ENCODE measurements at places on chromosomes 7 and 10.

DNA sequence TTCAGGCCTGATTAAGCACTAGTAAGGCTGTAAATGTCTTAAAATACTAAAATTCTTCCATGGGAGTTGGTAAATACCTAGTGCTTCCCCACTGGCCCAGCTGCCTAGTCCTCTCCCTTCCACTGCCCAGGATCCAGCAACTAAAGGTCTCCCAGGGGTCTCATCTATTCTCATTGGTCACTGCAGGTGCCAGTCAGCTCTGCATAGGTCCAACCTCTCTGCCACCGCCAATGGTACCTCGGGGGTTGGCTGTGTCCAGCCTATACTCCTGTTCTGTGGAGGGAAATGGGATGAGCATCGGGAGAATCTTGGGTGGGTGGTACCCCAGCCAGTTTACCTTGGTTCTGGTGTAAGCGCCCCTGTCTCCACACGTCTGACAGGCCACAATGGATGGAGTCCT is 6.1 kb upstream of the CREB5 start:
- no peak for DNase-seq

GRCh38 chr7:75876126-75876881 is 2.5 kb upstream of the RHBDD2 start:
- no peak for DNase-seq

DNA sequence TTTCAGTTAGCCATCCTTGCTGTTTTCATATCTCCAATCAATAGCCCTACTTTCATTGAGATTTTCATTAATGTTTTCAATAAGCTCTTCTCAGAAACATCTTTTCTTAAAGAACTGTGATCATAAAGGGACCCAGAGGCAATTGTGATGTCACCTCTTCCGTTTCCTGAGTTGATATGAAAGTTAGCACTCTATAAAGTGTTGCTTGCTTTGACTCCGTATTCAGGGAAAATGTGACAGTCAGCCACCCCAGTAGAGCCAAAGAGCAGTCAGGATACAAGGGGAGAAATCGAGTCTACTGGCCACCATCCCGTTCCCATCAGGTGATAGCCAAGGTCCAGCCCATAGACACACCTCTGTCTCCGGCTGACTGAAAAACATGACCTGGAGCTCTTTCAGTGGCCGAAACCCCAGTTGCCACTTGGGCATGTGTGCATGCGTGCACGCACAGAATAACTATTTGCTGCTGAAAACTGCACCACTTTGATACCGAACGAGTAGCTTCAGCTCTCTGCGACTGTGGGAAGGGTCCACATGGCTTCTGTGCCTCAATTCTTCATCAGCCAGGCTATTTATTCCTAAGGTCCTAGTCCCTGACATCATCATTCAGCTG is 291.4 kb downstream of the USP6NL start:
- no peak for DNase-seq

DNA sequence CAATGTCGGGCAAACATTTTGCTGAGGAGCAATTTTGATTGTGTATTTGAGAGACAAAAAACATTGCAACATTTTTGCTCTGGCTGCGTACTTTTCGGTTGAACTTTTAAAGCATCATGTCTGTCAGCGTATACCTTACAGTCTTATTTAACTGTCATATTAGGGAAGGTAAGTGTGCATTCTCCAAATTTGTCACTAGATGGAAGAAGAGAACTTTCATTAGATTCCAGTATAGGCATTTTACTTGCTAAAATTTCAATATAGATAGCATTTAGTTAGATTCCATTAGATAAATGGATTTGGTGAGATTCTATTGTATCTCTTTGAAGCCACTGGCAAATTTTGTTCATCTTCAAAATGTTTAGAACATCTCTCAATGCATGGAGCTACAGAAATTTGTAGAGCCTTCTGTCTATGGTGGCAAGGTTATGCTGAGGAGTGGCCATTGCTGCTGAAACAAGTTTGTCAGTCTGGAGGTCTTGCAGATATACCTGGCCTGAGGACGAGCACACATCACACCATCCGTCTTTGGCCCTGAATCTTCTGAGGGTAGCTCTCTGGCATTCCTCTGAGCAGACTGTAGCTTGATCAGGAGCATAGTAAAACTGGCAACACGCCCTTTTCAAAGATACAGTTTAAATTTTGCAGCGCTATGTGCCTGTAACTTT is 437.5 kb upstream of the MBL2 start:
- DNase-seq: no peak

- DNase-seq: peak; percentile 17
Measured at GRCh38 chr7:3404501-3404900, 103.4 kb downstream of the SDK1 start.

DNA sequence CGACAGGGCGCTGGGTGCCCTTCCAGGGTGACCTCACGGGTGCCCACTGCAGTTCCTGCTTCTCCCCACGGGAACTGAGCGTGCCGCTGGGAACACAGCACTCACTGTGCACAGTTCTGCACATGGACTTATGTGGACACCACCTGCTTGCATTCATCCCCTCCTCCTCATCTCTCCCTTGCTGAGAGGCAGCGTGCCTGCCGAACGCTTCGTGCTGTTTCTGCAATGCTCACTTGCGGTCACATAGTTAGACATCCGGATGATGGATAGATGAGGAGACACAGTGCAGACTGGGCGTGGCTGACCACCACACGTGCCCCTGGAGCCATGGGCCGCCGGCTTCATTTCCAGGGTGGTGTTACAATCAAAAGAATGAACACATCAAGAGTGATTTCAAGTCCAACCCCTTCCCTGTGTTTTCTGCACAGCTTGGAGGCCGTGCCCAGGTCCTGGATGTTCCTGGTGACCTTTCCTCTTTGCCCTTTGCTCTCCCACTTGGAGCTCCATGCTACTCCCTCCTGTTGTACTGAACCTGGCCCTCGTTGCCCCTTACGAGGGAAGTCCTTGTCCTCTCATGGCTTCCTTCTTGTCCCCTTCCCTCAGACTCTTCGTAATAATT is 119.4 kb downstream of the VIPR2 start:
- DNase-seq: no peak

GRCh38 chr10:121244818-121245217 is 353.4 kb downstream of the FGFR2 start:
- DNase-seq: no peak

DNA sequence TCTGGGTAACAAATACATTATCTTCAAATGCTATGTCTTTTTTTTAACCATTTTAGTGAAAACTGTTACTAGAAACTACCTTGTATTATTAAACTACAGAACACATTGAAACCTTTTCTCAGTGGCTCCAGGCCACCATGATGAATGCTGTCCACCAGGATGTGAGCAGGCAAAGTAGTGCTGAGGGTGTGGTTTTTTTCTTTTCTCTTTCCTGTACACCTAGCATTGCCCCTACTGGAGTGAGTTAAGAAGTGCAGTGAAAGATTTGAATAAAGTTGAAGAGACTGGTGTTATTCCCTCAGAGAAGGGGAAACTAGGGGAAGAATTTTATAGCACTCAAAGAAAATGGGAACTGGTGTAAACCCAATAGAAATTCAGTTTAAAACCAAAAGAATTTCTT is 120.0 kb upstream of the SAMD8 start:
- no peak for DNase-seq

DNA sequence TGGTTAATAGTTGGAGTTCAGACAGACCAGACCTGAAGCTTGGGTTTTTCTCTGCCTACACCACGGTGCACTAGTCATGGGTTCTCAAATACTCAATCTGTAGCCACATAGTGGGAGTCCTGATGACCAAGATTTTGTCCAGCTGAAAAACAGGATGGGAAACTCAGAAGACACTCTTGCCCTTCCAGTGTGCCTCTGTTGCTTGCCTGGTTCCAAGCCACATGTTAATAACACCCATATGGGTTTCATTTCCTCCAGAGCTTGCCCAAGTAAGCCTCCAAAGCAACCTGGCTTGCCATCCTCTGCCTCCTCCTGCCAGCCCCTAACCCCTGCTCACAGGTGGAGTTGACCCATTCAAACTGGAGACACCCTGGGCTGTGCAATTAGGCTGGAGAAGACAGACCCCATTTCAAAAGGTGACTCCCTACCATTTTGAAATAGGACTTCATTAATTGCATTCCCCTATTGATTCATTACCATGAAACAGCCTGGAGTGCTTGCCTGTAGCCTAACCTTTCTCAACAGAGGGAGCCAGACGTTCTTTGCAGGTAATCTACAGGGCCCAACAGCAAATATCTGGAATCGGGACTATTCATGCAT is 108.0 kb upstream of the HABP2 start:
- DNase-seq: no peak

DNA sequence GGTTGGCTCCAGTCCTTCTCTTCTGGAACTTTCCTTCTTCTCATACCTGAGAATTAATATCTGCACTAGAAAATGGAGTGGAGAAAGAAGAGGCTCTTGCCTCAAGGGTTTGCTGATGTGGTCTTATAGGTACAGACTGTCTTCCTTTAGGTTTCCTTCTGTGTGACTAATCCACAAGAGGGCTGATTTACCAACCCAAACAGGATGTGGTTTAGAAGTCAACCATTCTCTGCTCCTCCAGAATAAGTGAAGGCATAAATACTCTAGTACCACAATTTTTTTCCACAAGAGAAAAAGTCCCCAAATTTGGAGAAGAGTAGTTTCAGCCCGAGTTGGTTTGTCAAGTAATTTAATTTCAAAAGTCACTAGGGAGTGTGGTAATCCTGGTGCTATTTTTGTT is 85.8 kb downstream of the NRP1 start:
- DNase-seq: no peak

- DNase-seq: no peak
Measured at GRCh38 chr10:33005322-33006301, 47.6 kb upstream of the ITGB1 start.

DNA sequence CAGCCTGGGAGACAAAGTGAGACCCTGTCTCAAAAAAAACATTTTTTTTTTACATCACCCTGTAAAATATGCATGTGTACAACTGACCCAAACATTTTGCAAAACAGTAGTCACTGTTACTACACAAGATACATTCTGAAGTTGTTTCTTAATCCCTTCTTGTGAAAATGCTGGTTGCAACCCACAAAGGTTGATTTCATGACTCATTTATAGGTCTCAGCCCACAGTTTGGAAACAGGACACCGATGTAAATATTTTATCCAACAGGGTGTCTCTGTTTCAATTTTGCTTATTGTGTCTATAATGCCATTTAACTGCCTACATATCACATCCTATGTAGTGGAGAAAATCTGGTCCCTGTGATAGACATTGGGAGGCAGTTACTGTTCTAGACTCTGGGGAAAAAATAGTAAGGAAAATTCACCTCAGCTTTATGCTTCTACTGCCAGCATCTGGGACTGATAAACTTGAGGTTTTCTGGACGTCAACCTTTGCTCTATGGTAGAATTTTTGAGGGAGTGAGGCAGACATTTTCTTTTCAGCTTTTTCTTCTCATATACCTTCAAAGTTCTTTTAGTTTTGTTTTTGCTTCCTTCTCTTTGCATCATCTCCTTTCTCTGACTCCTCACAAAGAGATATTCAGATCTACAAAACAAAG is 1.6 kb upstream of the RAB19 start:
- DNase-seq: no peak

DNA sequence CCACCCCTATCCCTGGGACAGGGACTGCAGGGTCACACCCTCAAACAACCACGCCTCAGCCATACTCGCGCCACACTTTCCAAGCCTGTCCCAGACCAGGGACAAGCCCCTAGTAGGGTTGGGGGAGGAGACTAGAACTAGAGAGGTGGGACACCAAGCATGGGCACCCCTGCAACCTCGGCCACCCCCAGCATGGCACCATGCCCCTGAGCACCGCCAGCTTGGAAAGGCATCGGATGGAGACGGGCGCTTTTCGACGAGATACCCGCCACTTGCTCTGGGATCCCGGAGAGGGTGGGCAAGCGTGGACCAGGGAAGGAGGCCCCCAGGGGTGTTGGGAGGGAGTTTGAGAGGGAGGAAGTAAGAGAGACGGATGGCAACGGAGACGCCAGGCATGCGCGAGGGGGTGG is 13.1 kb upstream of the KMT2E start:
- DNase-seq: no peak

DNA sequence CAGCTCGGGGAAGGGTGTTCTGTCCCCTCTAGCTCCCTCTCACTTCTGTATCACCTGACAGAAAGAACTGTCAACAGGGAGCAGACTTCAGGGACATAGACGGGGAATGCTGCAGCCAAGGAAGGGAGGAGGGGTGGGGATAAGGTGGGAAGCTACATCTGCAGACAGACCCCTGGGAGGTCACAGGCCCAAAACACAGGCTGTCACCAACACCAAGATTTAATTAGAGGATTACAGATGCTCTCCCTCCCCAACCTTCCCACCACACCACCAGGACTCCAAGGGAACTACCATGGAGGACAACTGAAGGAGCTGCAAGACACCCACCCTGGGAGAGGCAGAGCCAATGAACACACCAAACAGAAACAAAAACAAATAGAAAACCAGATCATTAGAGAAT is 425.2 kb upstream of the VSTM2A start:
- DNase-seq: no peak

DNA sequence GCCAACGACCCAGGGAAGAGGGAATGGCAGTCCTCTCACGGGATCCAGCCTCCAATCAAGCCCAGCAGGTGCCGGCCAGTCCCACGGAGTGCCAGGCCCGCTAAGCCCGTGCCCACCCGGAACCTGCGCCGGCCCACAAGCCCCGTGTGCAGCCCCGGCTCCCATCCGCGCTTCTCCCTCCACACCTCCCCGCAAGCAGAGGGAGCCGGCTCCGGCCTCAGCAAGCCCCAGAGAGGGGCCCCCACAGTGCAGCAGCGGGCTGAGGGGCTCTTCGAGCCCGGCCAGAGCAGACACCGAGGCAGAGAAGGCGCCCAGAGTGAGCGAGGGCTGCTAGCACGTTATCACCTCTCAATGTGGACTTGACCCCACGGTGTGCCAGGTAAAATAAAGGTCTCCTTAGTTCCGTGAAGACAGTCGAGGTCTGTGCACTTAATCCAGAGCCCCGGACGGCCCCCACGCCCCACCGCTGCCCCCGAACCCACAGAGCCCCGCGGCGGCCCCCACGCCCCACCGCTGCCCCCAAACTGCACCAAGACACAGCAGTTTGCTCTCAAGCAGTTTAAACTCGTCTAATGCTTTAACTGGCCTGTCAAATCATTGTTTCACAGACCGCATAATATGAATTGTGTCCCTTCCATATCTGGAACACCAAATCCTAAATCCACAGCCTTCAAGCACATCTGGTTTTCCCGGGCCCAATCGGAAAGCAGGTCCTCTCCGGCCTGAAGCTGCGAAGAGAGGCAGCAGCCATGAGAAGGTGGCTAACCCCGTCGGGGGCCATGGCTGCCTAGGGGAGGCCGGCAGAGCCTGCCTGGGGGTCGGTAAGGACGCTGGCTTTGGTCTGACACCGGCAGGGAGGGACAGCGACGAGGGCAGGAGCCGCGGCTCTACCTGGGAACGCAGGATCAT is 307.8 kb downstream of the PTPRN2 start:
- DNase-seq: no peak

DNA sequence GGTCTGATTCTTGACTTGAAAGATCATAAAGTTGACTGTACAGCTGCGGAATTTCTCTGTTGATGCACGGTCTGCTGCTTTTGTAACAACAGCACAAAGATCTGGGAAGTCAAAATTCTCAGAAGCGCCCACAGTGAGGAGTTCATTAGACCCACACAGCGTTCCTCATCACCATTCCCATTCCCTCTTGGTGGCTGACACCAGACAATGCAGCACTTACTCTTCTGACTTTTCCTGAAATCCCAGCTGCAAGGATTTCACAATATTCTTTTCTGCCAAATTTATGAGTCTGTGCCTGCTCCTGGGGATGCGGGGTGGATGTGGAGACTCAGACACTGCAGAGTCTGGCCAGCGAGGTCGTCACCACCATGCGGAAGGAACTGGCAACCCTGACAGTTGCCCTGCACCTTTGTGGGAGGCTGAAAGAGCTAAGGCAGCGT is 233.9 kb downstream of the FANK1 start:
- DNase-seq: no peak
